Activated CD4-positive, alpha-beta T cell treated with anti-CD3 and anti-CD28 coated beads, Interleukin-2, amount 50 U/mL, for 48 hours (primary cell): ENCODE measurements at places on chromosomes 1 and 21.
A peak's percentile ranks its signal among the peaks of the same experiment; 100 is the strongest.

DNA sequence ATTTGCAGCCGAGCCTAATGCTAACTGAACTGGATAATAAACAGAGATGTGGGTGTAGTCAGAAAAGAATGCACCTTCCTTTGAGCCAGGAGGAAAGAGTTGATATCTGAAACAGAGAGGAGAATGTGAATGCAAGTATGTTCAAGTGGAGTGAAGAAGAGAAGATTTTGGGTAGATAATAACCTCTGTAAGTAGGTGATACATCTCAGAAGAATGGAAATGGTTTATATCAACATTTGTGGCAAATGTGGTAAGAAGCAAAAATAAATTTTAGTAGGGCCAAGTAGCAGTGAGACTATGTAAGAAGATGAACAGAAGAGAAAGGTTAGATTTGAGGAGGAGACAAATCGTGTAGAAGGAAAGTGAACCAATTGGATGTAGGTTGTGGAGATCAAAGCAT lies 1.7 kb upstream of the DNTTIP2 start:
- no peak for DNase-seq

- no peak for DNase-seq
Observed at GRCh38 chr21:17783481-17784179, 35.5 kb downstream of the C21orf91 start.

GRCh38 chr1:213539464-213539863 lies 448.3 kb upstream of the PROX1 start:
- no peak for DNase-seq

DNA sequence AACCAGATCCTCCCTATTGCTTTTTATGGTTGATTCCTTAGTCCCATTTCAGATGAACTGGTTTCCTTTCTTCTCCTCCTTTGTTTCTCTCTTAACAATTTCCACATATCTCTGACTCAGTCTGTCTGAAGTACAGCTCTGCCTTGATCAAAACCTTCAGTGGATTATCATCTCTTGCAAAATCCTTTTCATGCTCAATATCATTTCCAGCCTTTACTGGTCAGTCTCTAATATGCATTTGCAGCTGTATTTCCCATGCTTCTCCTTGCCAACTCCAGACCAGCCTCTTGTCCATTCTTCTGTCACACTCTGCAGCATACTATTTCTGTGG lies 72.2 kb downstream of the SNX7 start:
- DNase-seq: no peak

- DNase-seq: no peak
Observed at GRCh38 chr1:189786761-189787160, 690.9 kb downstream of the BRINP3 start.

DNA sequence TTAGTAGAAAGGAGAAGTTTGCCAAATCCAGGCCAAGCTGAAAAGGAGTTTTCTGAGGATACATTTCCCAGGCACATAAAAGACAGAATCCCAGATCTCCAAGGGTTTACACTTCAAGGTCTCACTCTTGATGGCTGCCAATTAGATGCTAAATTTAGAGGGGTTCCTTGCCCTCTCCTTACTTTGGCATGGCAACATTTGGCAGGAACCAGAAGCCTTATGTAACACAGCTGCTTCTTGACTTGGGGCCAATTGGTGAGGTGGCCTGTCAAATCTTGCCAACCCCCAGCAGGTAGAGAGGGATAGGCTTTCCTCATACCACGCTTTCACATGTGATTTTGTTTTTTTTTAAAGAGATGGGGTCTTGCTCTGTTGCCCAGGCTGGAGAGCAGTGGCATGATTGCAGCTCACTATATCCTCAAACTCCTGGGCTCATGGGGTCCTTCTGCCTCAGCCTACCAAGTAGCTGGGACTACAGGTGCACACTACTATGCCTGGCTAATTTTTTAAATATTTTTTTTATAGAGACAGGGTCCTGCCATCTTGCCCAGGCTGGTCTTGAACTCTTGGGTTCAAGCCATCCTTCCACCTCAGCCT lies 25.2 kb upstream of the NKAIN1 start:
- DNase-seq: no peak

DNA sequence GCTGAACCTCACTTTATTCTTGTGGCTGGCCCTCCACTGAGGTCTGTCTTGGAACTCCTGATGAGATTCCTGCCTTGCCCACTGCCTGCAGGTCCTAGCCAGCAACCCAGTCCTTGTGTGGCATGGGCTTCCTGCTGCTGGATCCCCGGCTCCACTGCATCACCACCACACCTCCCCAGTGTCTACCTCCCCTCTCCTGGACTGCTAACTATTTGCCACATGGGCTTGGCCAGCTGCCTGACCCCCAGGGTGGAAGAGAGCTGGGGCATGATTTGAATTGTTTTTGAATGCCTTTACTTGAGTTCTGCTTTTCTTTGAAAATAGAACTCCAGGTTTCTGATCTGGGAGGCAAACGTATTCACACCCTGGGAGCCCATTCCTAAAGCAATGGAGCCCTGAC lies 41.2 kb downstream of the SPAG17 start:
- DNase-seq: no peak

DNA sequence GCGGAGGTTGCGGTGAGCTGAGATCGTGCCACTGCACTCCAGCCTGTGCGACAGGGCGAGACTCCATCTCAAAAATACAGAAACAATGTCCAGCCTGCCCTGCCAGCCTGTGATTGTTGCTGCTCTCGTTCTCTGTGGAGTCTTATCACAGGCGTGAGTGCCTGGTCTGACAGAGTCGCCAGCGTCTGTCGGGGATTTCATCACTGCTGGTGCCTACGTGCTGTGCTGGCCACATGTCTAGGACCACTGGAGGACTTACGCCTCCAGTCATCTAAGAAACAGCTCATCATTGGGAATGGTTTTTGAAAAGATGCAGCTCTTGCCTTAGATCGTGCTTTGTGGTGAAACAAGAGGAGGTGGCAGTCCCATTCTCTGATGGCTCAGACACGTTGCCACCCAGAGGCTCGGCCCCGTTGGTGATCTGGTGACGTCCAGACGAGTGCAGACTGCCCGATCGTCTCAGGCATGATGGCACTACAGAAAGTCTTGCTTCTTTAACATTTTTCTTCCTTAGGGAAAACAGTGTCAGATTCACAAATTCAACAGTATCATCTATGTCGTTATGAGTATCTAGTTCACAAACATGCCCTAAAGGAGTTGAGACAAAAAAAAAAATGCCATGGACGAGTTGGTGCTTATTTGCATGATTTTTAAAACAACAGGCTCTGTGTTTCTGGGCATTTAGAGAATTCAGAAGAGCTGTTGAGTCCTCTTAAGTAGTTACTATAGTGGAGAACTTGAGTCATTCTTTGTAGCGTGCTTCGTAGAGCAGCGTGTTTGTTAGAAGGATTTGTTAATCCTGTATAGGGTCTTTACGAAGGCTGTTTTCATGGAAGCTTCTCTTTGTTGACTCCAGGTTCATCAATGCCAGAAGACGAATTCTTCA lies 47.5 kb downstream of the CBS start:
- DNase-seq: no peak

GRCh38 chr1:22855668-22856606 lies 116.7 kb downstream of the LACTBL1 start:
- DNase-seq: no peak

DNA sequence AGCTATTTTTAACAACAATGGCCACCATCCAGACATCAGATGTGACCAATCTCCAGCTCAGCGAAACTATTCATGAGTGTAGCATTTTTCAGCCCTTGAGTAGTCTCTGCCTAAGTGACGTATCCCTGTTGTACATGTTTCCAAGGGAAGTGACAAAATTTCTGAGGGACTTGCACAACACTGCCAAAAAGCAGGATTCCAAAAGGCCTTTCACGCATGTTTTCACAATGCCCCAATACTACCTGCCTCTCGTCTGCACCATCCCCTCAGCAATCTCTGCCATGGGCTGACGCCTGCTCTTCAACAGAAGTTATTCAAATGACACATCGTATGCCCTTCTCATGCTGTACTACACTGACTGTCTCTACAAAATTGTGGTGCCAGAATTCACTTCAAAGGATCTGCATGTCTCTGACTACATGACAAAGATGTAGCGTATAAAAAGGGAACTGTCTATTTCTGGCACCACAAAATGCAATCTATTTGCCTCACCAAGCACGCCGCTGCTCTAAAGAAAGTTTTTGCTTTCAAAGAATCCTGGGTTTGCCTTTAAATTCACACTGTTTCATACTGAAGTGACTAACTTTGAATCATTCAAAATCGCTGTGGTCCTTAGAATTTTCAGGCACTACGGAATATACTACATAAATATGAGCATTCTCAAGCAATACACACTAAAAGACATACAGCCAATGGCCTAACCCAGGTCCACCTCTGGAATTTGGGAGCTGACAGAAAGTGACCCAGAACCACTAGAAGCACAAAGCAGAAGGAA lies 32.9 kb downstream of the JAK1 start:
- no peak for DNase-seq

DNA sequence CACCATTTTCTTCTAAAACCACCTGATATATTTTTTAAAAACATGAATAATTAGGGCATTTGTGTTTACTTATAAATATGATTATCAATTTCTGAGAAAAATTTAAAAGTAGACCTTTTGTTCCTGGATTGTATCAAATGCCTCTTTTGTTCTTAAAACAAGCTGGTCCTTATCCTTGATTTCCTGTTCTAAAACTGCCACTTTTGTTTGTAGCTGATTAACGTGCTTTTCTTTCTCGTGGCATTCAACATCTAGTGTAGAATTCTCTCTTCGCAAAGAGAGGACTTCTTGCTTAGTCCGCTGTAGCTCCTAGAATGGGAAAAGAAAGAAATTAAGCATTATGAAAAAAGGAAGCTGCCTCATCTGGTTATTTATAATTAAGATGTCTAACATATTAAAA lies 25.0 kb downstream of the SASS6 start:
- DNase-seq: no peak

DNA sequence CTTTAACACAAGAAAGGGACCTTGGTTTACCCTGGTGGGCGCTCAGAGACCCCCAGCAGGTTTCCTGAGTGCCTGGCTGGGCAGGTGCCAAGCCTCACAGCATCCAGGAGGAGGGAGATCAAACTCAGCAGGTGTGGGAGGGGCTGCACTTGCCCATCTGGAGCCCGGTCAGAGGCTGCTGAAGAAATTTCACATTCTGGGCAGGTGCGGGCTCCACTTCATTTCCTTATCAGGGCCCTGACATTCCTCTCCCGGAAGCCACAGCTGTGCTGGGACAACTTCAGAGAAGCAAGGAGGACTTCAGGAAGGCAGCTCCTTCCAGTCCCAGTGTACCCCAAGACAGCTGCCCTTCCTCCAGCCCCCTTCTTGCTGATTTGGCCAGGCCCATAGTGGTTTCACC lies 82.9 kb downstream of the ITPKB start:
- no peak for DNase-seq

DNA sequence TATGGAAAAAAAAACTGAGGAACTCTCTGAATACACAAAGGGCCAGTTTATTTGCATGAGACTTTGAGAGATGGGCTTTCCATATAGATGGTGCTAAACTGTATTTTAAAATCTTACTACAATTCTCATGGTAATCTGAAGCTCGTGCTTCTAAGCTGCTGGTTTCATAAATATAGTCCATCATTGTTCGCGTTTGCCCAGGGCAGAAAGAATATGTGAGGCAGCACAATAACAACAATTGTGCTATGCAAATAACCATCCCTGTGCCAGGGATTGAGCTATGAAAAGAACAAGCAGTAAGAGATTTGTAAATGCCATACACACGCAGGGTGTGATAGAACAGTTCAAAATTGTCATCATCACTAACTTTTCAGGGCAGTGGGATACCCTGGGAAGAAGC lies 4.9 kb upstream of the EPS15 start:
- DNase-seq: no peak

DNA sequence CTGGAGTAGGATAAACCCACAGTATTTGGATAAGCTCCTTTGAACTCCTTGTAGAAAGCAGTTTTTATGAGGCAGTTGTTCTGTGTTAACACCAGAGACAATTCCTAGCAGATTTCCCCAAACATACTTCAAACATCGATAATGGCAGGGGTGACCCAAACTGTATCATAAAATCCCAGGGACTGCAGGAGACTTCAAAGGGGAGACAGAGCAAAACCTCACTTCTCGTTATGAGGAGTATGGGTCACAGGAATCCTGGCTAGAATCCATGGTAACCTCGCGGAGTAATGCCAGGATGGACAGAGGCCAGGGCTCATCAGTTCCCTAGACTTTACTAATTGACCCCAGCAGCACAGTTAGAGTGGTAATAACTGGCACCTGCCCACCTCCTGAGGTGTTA lies 148.0 kb downstream of the DHRS3 start:
- DNase-seq: no peak

GRCh38 chr1:245802941-245803665 lies 648.3 kb downstream of the KIF26B start:
- DNase-seq: no peak

GRCh38 chr1:230186003-230186863 lies 119.2 kb downstream of the GALNT2 start:
- peak; percentile 21 for DNase-seq

- DNase-seq: no peak
Observed at GRCh38 chr1:189500778-189501177, 976.9 kb downstream of the BRINP3 start.

DNA sequence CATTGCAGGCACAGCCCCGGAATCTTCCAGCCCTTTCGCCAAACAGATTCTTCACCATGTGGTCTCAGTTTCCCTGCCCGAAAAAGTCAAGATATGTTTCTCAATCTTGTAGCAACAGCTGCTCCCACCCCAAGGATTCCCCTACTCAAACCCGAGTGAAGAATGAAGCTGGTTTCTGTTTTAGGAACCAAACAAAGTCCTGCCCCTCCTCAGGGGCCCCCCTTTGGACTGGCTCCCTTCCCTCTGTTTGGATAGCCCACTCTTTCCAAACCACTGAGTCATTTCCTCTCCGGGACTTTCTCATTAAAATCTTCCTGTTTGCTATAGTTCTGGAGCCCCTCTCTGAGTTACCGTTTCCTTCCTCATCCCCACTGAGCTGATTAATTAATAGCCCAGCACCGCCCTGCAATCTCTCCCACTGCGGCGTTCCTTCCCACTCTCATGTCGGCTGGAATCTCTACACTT lies 100.9 kb downstream of the TSEN15 start:
- DNase-seq: no peak

DNA sequence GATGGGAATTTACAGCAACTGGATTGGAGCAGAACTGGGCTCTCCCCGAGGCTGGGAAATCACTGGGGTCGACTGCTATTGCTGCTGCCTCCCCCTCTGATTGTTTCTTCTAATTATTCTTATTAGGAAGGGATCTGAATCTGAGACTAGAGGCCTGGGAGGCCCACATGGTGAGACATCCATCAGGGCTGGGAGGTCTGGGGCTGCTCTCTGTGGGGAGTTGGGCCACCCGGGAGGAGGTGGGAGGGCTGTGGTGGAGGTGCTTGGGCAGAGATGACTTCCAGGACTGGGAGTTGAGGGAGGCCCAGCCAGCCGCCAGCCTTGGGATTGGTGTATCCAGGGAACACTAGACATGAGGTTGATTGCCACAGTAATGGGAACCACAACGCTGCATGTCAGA lies 247.9 kb downstream of the GRIK3 start:
- DNase-seq: no peak

GRCh38 chr1:81574408-81574807 lies 226.3 kb upstream of the ADGRL2 start:
- no peak for DNase-seq

DNA sequence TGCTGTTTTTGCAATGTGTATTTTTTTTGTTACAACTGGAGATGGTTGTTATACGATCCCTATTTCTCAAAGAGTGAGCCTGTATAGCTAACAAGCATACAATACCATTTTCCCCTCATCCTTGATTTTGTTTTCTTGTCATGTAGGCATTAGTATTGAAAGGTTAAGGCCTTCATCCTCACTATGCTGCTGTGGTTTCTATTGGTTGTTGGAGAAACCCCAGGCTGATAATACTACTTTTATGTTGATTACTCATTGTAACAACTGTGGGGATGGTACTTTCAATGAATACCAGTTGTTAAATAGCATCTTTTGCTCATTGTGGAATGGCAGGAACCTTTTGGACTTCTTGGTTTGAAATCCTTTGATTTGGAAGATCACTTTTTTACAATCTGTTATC lies 39.0 kb upstream of the MACF1 start:
- no peak for DNase-seq
